ENCODE measurements at places on chromosomes 5 and 9.

DNA sequence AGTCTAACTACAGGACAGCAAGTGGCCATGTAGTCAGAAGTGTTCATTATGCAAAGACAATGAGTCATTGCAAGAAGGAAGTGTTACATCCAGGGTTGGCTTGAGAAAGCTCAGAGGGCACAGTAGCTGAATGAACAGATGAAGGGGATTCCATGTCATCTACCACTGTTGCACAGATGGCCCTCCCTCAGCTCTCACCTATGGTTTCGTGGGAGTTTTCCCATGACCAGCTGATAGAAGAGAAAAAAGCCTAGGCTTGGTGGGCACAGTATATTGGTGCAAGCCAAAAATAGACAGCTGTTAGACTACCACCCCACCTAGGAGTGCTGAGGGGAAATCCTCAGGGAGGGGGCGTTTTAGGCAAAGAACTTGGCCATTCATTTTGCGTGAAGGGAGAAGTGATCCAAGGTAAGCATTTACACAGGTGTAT lies 217.0 kb downstream of the DMRT2 start:
- DNase-seq, result no peak

DNA sequence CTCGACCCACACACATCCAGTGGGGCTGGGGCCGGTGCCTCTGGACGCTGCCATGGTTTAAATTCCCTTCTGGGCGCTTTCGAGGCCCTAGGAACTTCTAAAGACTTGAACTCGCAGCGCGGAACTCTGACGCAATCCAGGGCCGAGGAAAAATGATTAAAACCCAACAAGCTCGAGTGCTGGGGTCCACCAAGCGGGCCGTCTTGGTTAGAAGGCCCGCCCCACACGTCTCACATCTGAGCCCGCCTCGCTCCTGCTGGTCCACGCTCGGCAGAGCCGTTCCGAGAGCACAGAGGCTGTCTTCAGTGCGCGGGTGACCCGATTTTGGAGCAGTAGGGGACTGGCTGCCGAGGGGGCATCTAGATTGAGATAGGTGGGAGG lies 1.5 kb downstream of the CRHBP start:
- DNase-seq, result no peak

- no peak for DNase-seq
Measured at GRCh38 chr5:175523292-175523691, 44.9 kb downstream of the SFXN1 start.

DNA sequence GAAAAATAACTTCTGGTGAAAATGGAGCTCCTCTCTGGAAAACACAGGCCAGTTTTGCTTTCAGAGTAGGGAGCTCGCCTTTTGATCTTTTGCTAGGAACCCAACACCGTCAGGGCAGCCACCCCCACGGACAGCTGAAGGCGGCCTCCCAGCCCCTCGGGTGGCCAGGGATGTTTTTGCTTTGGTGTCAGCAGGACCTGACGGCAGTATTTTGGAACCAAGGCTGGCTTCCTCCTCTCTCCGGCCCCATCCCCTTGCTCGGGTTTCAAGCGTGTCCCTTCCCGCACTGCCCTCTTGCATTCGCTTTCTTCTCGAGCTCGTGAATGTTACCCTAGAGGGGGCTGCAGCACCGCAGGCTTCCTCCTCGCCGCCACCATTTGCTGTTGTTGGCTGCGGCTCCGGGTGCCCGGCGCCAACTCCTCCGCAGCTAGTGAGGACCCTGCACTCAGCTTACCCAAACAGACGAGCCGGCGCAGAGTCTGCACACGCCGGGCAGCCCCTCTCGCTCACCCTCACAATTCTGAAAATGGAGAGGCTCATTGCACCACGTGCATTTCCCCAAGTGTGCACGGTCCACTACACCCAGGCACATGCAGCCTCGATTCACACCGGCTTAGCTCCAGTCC lies 35.5 kb upstream of the ADAMTSL1 start:
- no peak for DNase-seq

- no peak for DNase-seq
Measured at GRCh38 chr5:168979135-168979534, 321.8 kb downstream of the SLIT3 start.

- DNase-seq, result no peak
Measured at GRCh38 chr5:63127054-63127453, 548.4 kb downstream of the LRRC70 start.

- no peak for DNase-seq
Measured at GRCh38 chr5:51389577-51390463, 6.6 kb downstream of the ISL1 start.

- no peak for DNase-seq
Measured at GRCh38 chr5:151498395-151499155, 51.2 kb downstream of the SLC36A1 start.

DNA sequence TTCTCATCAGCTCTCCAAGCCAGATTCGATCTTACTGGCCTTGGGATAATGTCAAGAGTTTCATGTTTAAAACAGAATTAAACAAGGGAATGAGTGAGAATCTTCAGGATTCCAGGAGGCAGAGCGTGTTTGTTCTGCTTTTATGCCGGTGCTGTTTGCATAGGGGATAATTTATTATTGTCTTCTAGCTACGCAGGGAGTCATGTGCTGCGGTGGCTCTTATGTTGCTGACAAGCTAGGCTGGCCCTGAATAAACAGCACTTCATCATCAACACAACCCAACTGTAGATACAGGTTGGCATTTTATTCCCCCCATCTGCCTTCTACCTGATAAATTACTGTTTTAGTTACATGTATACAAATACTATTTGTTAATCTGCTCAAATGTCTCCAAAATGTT lies 47.1 kb upstream of the PCA3 start:
- DNase-seq, result peak; percentile 78

DNA sequence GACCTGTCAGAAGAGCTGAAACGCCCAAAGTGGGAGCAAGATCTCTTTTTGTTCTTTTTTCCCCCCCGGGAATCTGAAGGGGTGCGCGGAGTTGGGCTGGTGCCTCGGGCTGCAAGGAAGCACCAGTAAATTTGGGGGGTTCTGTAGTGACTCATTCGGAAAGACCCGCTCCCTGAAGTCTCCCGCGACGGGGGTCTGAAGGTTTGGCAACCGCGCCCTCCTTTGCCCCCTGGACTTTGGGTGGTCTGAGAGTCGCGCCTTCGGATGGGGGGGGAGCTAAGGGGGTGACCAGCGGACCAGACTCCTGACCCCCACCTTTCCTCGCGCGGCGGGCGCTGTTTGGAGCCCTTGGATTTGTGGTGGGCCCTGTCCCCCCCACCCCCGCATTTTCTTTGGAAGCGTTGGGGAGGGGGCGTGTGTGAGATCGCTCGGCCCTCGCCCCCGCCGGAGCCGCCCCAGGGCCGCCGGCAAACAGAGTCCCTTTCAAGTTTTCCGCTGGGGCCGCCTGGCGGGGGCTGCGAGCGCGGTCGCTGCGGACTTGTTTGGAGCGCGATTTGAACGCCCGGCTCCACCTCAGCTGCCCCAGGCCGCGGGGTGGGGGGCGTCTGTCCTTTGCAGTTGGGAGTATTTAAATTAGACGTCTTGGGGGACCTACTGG lies 2.0 kb downstream of the CXXC5 start:
- no peak for DNase-seq

GRCh38 chr5:52469420-52469819 lies 318.3 kb upstream of the ITGA1 start:
- DNase-seq, result no peak

GRCh38 chr5:172540099-172540870 lies 86.0 kb upstream of the SH3PXD2B start:
- DNase-seq, result no peak

DNA sequence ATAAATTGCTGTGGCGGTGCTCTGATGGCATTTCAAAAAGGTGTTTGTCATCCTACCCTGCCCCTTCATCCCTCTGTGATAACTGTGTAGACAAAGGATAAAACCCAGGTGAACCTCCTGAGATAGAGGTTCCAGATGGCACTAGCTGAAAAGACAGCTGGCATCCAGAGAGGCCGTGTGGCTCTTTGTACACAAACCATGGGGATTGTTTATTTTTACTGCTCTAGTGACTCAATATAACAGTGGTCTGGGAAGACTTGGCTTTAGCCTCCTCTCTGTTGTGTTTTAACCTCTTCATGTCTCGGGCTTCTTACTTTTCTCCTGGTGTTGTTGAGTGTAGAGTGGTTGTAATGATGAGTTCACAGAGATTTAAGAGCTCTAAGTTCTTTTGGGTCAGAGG lies 48.8 kb downstream of the SH3GL2 start:
- peak; percentile 92 for DNase-seq

GRCh38 chr5:114390431-114390830 lies 28.6 kb downstream of the KCNN2 start:
- no peak for DNase-seq

- no peak for DNase-seq
Measured at GRCh38 chr9:88993327-88993726, 2.1 kb downstream of the S1PR3 start.

- DNase-seq, result no peak
Measured at GRCh38 chr9:134601764-134602163, 39.8 kb upstream of the COL5A1 start.

- peak; percentile 83 for DNase-seq
Measured at GRCh38 chr5:90940227-90940995, 381.8 kb downstream of the ADGRV1 start.

DNA sequence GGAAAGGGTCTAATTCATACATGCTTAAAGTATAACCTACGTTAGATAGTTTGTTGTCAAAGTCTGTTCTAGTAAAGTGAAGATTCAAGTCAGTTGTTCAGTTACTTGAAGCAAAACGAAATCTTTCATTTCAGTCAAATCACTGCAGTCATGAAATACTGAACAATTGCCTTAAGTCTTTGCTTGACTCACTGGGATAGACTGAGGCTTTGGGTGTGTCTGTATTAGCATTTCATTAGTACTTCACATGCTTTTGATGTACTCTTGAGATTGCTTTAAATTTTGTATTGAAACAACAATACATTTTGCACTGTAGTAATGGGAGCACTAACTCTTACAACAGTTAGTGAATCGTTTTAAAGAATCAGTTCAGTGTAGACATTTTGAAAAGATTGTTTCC lies 4.0 kb upstream of the CMYA5 start:
- no peak for DNase-seq

DNA sequence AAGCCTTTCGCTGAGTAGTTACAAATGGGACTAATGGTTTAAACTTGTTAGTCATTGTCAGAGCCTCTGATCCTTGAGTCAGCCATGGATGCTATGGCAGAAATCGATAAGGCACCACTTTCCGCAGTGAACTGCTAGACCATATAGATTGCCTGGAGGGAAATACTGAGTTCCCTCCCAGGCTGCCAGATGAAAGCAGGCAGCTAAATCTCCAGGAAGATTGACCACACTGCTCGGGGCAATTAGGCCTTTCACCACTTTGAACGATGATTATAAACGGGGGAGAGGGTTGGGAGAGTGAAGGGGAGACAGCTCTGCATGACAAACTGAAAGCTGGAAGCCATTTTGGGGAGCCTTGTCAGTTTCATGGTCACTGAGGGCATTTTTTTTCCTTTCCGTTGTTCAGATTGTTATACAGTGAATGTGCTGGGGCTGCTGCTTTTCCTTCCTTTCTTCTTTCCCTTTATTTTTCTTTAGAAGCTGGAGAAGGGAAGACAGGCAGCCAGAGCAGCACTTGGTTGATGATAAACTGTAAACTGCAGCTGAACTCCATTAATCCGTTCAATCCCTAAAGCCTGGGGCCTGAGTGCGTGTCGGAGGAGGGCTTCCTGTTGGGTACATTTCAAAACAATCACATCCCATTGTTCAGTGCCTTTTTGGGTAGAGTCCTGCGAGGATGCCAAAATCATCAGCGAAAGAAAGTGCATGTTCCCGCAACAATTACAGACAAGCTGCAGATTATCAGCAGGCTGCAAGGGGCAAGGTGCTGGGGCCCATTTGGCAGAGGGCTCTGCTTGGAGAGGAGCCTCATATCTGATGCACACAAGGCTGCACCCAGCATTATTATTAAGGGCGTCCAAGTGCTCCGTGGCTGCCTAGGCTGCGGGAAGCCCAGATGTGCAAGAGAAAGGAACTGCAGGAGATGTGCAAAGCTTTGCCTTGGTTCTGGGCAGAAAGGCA lies 308.4 kb downstream of the PSAT1 start:
- DNase-seq, result no peak

GRCh38 chr5:53109056-53109442 lies 508 bp downstream of the MOCS2 start:
- DNase-seq, result no peak

GRCh38 chr5:75678155-75678554 lies 39.1 kb downstream of the POC5 start:
- no peak for DNase-seq

DNA sequence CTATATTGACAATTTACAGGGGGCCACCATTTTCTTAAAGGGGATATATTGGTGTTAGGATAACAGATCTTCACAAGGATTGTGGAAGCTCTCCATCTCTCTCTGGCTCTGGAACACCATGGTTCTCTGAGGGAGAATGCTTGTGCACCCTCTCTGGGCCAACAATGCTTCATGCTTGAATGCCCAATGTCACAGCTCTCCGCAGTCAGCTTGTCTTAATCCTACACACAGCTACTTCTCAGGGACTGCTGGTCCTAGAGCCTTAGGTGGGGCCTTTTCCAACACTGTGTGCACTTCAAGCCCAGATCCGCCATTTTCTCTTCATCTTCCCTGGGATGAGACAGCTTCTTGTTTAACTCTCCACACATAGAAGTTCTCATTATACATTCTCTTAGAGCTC lies 6.9 kb upstream of the PDLIM4 start:
- no peak for DNase-seq

- DNase-seq, result peak; percentile 2
Measured at GRCh38 chr5:118144540-118144939, 843.8 kb downstream of the DTWD2 start.

DNA sequence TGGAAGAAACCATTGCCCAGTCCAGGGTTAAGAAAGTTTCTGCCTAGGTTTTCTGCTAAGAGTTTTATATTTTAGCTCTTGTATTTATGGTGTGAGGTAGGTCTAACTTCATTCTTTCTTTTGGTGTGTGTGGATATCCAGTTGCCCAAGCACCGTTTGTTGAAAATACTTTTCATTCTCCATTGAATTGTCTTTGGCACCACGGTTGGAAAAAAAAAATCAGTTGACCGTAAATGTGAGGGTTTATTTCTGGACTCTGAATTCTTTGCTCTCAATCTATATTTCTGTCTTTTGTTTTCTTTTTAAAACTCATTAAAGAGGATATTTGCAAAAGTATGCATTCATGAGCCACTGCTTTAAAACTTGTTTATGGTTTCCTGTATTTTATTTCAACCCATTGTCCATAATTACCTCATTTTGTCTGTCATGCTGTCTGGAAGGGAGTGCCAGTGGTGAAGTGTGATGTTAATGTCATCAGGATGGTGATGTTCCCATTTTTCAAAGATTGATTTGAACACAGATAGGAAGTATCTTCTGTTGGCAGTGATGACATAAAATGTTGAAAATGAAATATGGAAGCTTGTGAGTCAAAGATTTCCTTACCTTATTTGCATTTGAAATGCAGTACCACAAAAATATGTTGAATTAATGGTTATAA lies 33.9 kb downstream of the HABP4 start:
- no peak for DNase-seq

DNA sequence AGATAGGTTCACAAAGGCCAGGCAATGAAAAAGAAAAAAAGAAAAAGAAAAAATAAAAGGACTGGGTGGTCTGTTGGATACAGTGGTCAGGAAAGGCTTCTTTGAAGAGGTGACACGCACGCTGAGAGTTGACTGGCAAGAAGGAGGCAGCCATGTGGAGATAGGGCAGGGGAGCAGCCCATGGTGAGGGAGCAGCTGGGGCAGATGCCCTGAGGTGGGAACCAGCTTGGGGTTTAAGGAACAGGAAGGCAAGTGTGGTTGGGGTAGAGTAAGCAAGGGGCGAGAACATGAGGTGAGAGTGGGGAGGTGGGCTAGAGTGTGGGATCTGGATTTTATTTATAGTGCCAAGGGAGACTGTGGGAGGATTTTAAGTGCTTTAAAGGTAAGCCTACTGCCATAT lies 6.8 kb downstream of the ENHO start:
- no peak for DNase-seq
